ENCODE measurements at places on chromosomes 5 and 9.

DNA sequence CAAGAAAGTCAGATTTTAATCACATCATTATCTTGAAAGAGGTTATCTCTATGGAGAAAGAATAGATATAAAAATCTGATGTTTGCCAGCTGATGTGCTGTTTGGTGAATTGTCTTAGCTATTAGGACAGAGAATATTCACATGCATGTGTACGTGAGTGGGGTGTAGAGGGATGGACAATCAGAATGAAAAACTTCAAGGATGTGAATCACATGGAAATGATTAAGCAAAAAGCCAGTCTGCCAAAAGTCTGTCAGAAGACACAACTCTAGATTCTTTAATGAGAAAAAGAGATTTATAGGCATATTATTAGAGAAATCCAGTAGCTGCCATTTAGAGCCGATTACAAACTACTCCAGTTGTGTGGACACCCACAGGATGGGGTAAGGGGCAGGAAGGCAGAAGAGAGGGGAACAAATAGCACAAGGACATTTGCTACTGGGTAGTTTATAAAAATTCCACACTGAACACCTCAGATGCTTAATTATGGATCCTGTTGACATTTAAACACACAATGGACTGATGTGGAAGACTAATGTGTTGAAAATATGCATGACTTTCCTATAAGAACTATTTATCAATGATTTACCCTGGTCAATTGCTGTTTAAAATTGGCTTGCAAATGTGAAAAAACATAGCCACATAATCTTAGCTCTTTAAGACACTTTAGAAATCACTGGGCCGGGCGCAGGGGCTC is 127.4 kb downstream of the PTTG1 start:
- peak; percentile 17 for DNase-seq

GRCh38 chr9:89738137-89738932 is 133.5 kb downstream of the GADD45G start:
- DNase-seq: no peak

DNA sequence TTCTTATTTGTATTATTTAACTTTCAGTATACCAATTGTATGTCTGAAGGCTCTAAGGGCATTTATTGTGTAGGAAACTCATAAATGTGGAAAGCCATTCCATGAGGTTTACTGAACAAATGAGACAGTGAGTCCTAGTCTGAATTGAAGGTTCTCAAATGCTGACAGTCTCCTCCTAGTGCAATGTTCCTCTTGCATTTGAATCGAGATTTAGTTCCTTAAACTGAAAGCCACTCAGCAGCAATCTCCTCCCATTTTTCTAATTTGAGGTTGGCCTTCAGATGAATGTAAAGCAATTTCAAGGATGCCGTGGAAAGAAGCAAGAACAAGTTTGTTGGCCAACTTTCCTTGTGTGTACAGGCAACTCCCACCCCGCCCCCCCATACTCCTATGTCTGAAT is 493.2 kb upstream of the KLF4 start:
- no peak for DNase-seq

DNA sequence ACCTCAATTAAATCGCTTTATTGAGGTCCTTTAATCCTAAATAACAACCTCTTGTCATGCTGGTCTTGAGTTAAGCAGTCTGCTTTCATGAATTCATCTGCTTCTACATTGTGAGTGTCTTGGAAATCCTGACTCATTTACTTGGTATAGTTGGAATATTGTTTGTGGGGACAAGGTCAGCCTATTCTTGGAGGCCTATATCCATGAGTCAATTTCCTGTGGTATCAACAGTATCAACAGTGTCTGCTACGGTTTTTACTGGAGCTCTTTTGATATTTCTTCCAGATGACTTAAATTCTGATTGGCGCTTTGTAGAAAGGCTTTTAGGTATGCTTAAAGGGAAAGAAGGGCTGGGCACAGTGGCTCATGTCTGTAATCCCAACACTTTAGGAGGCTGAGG is 71.2 kb upstream of the PARP8 start:
- peak; percentile 90 for DNase-seq

GRCh38 chr9:20526500-20527319 is 95.6 kb downstream of the MLLT3 start:
- peak; percentile 68 for DNase-seq

DNA sequence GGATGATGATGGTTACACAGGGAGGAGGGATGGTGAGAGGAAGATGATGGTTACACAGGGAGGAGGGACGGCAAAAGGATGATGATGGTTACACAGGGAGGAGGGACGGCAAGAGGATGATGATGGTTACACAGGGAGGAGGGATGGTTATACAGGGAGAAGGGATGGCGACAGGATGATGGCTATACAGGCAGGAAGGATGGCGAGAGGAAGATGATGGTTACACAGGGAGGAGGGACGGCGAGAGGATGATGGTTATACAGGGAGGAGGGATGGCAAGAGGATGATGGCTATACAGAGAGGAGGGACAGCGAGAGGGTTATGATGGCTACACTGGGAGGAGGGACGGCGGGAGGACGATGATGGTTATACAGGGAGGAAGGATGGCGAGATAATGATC is 64.1 kb upstream of the FCN1 start:
- DNase-seq: no peak

- DNase-seq: no peak
Measured at GRCh38 chr9:94014920-94015319, 59.8 kb upstream of the BARX1 start.

DNA sequence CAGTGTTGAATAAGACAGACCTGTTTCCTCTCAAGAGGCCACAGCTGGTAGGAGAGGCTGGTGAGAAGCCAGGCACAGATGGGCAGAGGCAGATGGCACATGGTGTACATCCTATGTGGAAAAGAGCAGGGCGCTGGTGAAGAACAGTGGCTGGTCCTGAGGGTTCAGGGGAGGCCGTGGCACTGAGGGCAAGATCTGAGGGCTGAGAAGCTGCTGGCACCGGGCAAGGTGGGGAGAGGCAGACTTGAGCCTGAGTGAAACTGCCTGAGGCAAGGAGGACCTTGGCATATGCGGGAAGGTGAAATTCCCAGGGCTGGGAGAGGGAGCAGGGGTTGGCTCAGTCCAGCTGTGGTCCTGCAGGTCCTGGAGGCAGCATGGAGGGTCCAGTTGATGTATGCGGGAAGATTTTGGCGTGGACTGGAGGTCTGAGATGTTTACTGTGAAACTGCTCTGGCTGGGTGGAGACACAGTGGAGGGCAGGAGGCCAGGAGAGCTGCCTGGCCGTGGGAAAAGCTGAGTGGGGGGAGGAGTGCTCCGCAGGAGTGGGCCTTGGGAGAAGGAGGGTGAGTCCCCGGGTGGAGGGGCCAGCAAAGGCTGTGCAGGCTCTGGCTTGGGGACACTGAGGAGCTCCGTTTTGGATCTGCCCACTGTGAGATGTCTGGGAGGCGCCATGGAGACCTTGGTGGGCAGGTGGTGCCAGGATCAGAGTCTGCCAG is 2.6 kb downstream of the MAN1B1 start:
- DNase-seq: no peak

GRCh38 chr5:102834438-102834964 is 79.4 kb downstream of the PAM start:
- no peak for DNase-seq

DNA sequence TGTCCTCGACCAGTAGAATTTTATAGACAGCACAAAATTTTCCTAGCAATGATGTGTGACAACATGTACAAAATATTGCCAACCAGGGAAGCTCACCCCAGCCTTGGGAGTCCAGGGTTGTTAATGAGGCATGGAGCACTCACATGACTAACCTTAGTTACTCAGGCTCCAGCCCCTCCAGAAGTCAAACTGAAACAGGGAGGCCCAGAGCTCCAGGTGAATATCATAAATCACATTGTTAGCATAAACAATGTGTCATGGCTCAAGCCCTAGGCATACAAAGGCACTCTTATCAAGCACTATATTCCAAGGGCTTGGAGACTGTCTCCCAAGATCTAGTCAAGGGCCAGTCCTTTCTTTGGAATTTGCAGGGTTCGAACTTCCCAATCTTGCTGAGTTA is 44.4 kb downstream of the TNFAIP8 start:
- DNase-seq: peak; percentile 29

GRCh38 chr5:157549954-157550549 is 25.5 kb downstream of the ADAM19 start:
- peak; percentile 71 for DNase-seq

DNA sequence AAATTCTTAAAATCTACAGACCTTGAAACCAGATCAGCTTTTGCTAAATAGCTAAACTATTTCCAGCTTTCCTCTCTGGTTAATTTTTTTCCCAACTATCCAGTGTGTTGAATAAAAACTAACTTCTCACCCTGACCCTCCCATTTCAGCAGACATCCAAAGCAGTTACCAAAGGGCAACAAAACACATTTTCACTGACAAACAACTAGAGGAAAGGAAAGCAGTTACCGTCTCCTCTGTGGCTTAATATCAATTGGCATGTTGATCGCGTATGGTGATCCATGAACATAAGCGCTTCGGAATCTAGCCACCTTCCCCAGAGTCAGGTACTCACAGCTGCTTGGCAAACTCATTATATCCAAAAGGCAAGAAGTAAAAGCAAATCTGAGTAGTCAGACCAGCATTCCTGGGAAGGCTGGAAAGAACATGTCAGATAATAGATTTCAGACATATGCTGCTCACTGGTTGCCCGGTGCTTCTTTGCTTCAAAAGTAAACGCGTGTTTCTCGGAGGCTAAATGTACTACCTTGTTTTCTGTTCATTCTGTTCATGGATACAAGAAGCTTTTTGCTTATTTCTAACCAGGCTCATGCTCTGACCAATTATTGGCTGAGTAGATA is 463.4 kb downstream of the PDE4D start:
- no peak for DNase-seq

DNA sequence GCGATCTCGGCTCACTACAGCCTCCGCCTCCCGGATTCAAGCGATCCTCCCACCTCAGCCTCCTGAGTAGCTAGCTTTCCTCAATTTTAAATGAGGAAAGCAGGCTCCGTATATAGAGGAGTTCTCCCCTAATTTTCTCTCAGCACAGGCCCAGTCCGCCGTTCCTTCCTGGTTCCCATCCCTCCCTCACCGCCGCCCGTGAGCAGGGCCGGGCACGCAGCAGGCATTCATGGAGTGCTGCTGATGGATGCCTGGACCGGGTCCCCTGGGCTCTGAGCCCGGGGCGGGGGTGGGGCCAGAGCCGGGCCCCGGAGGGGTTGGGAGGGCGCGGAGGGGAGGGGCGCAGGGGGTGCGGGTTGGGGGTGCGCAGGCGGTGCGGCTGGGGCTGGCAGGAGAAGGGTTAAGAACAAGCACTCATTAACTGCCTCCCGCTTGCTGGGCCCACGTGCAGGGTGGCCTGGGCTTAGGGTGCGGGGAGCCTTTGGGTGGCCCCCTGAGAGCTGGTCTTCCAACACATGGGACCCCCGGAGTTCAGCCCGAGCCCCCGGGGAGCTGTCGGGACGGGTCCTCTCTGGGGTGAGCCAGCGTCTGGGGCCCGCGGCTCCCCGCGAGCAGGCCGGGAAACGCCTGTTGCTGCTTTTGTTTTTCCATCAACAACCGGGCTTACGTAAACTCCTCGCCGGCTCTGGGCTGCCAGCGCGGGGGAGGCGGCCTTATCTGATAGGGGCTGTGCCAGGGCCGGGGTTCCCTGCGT is 33.7 kb downstream of the LHX2 start:
- peak; percentile 28 for DNase-seq

DNA sequence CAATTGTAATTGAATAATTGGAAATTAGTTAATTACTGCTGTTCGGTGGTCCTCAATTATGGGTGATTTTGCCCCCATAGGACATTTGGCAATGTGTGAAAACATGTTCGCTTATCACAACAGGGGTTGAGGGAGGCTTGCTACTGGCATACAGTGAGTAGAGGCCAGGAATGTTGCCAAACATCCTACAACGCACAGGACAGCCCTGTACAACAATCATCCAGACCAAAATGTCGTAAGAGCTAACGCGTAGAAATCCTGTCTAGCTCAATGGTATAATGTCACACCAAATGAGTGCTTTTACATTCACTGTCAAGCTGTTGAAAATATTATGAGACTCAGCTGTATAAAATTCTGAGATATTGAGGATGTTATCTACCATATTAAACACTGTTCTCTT is 464.4 kb upstream of the TUSC1 start:
- no peak for DNase-seq

DNA sequence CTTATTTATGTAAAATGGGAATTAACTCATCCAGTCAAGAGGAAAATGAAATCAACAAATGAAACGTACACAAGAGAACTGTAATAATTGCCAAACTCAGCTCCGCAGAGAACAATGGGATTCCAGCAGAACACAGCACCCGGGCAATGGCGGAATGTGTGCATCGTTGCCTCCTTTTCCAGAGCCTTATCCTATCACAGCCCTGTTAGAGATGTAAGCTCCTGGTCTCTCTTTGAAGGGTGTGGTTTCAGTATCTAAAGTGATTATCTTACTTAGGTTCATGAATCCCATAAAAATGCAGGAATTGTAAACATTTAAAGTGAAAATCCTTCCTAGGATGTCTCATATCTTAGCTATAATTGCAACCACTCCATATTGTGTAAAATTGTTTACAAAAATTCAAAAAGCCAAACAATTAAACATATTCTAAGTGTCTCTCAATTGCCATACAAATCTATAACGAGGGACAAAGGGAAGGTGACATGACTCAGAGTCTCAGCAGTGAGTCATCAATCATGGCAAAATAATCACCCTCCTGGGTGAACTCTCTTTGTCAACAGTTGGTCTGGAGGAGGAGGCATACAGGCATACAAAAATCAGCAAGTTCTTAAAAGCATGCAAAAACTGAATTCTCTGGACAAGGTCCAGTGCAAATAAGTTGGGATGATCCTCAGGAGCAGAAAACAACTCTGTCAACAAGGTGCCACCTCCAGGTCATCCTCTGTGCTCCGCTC is 22.6 kb downstream of the SEMA5A start:
- peak; percentile 71 for DNase-seq

GRCh38 chr5:170315154-170315553 is 17.6 kb upstream of the LCP2 start:
- peak; percentile 4 for DNase-seq
